ENCODE measurements at places on chromosomes 5 and 9.

DNA sequence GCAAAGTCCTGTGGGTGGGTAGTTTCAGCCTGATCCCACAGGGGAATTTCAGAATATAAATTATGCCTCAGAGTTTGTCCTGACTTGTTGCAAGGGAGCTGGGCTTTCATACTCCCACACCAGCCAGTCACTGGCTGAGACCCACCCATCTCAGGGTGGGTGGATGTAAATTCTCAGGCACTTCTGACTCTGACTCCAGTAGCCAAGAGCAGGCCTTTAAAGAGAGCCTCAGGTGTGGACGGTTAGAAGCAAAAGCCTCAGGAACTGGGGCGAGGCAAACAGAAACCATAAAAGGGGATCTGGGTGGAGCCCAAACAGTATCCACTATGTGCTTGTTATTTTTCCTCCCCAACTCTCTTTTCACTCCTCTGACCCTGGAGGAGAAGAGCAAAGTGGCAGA, 28.6 kb upstream of the FBXW11 start:
- DNase-seq: no peak

DNA sequence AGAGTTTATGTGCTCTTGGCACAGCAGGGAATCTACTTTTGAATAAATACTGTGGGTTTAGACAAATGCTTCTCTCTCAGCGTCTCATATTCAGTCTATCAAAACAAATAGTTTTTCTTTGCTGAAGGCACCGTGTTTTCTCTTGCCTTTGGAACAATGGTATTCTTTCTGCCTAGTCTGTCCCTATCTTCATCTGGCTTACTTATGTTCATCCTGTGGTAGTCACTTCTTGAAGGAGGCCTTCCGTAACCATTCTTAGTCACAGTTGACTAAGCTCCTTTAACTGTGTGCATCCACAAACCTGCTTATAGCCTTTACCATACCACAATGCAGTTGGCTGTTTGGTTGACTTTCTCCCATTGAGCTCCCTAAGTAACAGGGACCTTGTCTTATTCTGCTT, 45.9 kb downstream of the LARP1 start:
- no peak for DNase-seq

DNA sequence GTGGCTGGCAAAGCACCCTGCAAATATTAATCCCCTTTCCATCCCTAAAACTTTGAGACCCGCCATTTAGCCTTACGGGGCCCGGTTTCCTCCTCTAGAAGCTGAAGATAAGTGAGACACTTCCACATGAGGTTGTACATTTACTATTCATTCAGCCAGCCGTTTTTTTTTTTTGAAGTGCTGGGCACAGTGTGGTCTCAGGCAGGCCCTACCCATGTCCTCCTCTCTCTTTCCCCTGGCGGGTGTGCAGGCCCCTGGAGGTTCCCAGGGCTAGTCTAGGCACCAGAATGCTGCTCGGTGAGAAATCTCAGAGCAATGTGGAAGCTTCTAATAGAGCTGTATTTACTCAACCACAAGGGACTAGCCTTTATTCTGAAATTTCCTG, 107.4 kb upstream of the LARP1 start:
- DNase-seq: no peak

GRCh38 chr9:127930231-127931091, at the start of gene PIP5KL1:
Gene PIP5KL1 (minus strand): TSS chr9:127930777. CDS start chr9:127930752, 25 bp downstream.
- DNase-seq: peak; percentile 70

DNA sequence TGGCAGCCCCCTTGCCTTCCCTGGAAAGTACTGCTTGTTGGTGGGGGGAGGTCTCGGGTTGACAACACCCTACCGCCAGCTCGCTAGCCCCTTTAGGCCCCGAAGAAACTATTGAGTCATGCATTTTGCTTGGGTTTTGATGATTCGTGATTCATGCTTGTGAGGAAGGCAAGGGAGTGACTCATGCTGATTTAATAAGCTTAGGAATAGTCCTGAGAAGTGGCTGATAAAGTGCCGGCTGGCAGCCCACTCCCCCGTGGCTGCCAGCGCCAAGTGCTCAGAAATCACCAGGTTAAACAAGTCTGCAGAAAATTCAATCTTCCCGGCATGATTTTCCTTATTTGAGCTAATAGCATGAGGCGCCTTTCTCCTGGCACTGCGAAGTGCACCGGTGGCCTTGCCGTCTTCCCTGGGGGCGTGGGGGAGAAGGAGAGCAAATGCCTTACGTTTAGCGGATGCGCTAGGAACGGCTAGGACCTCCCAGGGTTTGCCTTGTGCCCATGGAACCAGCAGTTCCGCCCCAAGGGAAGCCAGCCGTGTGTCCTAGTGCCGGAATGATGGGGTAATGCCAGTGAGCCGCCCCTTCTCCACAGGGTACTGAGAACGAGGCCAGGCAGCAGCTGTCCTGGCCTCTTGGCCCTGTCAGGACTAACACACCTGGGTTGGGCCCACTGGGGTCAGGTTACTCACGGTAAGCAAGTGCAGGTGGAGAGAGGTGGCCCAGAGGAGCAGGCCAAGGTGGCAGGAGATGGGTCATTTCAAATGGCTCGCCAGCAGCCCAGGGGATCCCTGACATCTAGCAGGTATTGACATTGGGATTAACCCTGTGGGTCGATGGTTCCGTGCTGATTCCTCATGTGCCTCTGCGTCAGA, 151.9 kb downstream of the MACROH2A1 start:
- no peak for DNase-seq

GRCh38 chr5:172548981-172549687, 91.9 kb upstream of the NEURL1B start:
- DNase-seq: no peak

GRCh38 chr9:105291938-105292337, 47.5 kb downstream of the SLC44A1 start:
- no peak for DNase-seq

GRCh38 chr9:4755026-4755609, 14.1 kb upstream of the AK3 start:
- no peak for DNase-seq

DNA sequence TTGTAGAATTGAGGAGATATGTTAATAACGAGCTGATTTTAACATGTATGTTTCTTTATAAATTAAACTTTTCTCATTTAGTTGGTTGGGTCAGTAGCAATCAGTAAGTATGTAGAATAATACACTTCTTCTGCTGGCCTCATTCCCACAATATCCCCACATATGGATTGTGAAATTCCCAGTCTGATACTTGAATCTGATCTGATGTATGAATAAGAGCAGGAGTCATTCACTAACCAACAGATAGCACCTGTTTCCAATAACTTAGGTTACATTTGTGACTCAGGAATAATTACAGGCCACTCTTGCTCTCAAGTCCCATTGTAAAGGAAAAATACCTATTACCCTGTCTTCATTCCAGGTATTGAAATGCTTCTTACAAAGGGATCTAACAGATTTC, 23.9 kb downstream of the SLC36A1 start:
- no peak for DNase-seq

GRCh38 chr5:15283076-15283475, 216.9 kb upstream of the FBXL7 start:
- no peak for DNase-seq

DNA sequence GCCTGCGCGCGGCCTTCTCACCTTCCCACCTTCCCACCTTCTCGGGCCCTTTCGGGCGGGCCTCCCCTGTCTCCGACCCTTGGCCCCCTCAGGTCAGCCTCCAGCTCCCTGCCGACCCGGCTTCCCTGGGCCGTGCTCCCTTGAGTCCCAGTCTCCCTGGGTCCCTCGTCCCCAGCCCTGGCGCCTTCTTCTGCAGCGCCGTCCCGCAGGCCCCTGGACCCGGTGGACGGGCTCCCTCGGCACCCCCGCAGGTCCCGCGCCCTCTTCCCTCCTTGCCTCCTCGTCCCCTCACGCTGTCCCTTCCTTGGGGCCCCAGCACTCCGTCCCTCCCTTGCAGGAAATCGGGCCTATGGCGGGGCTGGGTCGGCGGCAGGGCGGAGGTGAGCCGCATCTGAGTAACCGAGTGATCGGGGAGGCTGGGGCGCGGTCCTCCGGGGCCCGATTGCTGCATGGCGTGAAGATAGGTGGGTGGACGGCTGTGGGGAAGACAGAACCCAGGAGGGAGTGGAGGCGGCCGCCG, 7.6 kb downstream of the ARPC5L start:
- no peak for DNase-seq

- no peak for DNase-seq
Measured at GRCh38 chr9:4873066-4873465, 80.3 kb downstream of the RCL1 start.

DNA sequence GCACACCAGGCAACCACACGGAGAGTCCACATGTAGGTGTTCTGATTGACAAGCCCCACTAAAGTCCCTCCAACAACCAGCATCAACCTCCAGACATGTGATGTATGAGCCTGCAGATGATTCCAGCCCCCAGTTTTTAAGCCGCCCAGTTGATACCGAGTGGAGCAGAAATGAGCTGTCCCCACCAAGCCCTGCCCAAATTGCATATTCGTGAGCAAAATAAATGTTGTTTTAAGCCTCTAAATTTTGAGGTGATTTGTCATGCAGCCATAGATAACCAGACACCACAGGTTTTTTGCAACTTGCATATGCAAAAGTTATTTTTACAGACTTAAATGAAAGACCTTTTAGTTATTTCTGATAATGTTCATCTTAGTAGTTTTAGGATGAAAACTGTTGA, 187.7 kb downstream of the PIK3R1 start:
- no peak for DNase-seq

GRCh38 chr9:108094676-108094993, 605.1 kb upstream of the KLF4 start:
- DNase-seq: no peak

DNA sequence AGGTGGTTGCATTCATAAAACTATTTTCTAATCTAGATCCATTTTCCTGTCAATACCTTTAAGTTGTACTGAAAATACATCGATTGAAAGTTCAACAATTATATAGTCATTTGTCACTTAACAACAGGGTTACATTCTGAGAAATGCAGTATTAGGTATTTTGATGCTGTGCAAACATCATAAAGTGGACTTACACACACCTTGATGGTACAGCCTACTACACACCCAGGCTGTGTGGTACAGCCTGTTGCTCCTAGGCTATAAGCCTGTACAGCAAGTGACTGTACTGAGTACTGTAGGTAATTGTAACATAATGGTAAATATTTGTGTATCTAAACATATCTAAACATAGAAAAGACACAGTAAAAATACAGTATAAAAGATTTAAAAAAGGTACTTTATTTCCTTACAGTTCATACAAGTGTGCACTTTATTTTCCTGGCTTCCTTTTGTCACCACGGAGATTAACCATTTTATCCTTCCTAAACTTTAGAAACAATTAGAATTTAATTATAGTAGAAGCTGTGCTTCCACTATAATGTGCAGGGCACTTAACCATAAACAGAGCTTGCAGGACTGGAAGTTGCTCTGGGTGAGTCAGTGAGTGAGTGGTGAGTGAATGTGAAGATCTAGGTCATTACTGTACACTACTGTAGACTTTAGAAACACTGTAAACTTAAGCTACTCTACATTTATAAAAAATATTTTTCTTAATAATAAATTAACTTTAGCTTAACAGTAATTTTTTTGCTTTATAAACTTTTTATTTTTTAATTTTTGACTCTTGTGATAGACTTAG, 42.9 kb upstream of the MEF2C start:
- no peak for DNase-seq

DNA sequence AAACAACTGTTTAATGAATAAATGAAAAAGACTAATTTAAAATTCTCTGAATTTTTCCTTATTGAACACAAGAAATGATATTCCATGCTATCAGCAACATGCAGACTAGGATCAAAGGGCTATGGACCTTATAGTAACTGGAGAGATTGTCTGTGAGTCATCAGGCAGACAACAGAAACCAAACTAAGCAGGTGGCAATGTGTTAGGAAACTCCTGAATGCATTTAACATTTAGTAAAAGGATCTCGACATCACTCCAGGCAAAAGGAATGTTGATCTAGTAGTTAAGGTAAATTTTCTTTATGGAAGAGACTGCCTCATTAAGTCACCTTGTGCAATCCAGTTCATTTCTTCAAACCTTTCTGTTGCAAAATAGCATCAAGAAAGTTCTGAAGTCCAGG, 58.4 kb downstream of the ARL15 start:
- no peak for DNase-seq

DNA sequence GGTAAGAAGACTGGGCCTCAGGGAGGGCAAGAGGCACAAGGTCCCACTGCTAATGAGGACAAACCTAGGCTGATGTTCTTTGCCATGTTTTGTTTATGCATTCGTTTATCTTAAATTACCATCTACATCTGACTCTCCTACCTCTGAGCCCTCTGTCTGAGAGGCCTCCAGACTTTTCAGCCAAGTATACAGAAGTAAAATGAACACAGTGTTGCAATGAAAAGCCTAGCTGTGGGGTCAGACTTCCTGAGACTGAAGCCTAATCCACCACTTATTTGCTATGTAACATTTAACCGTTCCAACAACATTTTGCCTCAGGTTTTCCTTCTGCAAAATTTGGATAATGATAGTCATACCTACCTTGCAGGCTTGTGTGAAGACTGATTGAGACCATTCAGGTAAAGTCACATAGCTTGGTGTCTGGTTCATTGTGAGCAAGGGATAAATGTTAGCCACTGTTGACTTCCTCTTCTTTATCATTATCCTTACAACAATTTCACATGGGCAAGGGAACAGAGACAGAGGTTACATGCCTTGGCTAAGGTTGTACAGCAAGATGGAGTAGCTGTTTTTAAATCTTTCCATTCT, 374.9 kb upstream of the CLINT1 start:
- no peak for DNase-seq

- DNase-seq: no peak
Measured at GRCh38 chr5:150113047-150113744, 26.8 kb upstream of the CSF1R start.

- DNase-seq: no peak
Measured at GRCh38 chr5:62585751-62586150, 7.1 kb downstream of the LRRC70 start.

- no peak for DNase-seq
Measured at GRCh38 chr9:137244486-137245449, 3.7 kb downstream of the TUBB4B start.

DNA sequence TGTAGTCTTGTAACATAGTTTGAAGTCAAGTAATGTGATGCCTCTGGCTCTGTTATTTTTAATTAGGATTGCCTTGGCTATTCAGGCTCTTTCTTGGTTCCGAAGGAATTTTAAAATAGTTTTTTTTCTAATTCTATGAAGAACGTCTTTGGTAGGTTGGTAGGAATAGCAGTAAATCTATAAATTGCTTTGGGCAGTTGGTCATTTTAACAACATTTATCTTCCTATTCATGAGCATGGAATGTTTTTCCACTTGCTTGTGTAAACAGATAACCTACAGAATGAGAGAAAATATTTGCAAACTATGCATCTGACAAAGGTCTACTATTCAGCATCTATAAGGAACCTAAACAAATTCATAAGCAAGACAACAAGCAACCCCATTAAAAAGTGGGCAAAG, 173.2 kb upstream of the TRPC7 start:
- DNase-seq: no peak

DNA sequence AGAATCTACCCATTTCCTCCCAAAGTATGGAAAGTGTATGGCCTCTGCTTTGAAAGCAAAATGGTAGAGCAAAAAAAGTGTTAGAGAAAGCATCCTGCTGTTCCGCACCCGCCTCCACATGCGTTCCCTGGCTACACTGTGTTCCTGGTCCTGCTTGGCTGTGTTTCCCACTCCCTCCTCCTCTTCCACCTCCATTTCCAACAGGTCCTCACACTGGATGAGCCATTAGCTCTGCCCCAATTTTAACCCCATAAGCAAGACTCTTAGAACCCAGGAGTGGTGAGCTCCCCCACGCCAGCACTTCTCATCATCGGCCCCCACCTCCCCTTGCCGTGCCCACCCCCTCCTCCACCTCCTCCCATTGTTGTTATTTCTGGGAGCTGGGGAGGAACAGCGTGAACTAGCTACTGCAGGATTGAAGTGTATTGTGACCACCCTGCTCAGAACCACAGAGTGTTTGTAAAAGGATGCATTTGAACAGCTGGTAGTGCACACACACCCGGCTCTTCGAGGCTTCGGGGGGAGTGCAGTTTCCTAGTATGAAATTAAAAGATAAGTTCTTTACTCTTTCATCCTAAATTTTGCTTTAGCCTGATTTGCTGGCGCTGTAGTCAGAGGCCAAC, 120.0 kb downstream of the PDZD2 start:
- no peak for DNase-seq

All from T-cell (primary cell).